ENCODE measurements at places on chromosomes 7 and 10. TPM values are rescaled to one million over a fixed set of nuclear protein-coding genes. Genes with fewer than 3 reads are reported as not detected.

Gene CPN1
- not detected for total RNA-seq

Gene FAM237B
- not detected for total RNA-seq

Gene RGS10
- total RNA-seq, result 12.4 TPM

Gene WASHC2C
- 40.1 TPM for total RNA-seq

Gene MMD2
- not detected for total RNA-seq

Gene C10orf53
- total RNA-seq, result not detected

Gene ZCCHC24
- 6.6 TPM for total RNA-seq

Gene OR2A1
- not detected for total RNA-seq

Gene CFAP58
- 0.76 TPM for total RNA-seq

Gene RARRES2
- not detected for total RNA-seq

Gene KCNH2
- total RNA-seq, result under 0.01 TPM

Gene TMEM236
- 0.10 TPM for total RNA-seq

Gene CHRM2
- total RNA-seq, result not detected

Gene POMZP3
- 11.8 TPM for total RNA-seq

Gene EPDR1
- 1.3 TPM for total RNA-seq

Gene MXI1
- 5.0 TPM for total RNA-seq

Gene STEAP4
- not detected for total RNA-seq

Gene GIMAP7
- total RNA-seq, result 31.6 TPM

Gene ETV1
- total RNA-seq, result 15.1 TPM

Gene ARMH3
- total RNA-seq, result 7.3 TPM

Gene GOLGA7B
- not detected for total RNA-seq

Gene SLC29A4
- 2.1 TPM for total RNA-seq

Gene ITPRID1
- total RNA-seq, result not detected

Gene CACNA2D1
- 31.0 TPM for total RNA-seq

Gene CHST3
- 12.7 TPM for total RNA-seq

Gene ZP3
- total RNA-seq, result 4.2 TPM

Gene GDF10
- not detected for total RNA-seq

Gene FAM180A
- not detected for total RNA-seq

Gene ADAM12
- 0.65 TPM for total RNA-seq

Gene HTRA1
- total RNA-seq, result 39.1 TPM

Gene ANKRD7
- total RNA-seq, result 0.33 TPM

Gene SLC18A3
- not detected for total RNA-seq

Gene TAS2R3
- total RNA-seq, result 0.98 TPM

Gene PPP1R9A
- 9.5 TPM for total RNA-seq

Gene FBH1
- 106 TPM for total RNA-seq

Gene CNNM2
- 2.6 TPM for total RNA-seq

Gene OR2A12
- total RNA-seq, result not detected

Gene SPDYE2B
- not detected for total RNA-seq

Gene HTR5A
- total RNA-seq, result not detected

Gene SYNPO2L
- total RNA-seq, result not detected

Gene GJD4
- not detected for total RNA-seq

Gene ASZ1
- total RNA-seq, result not detected

Gene TRIM4
- 22.2 TPM for total RNA-seq

Gene GSTO2
- total RNA-seq, result 0.57 TPM

Gene ADARB2
- not detected for total RNA-seq

Gene NXPH1
- total RNA-seq, result not detected

All from vein endothelial cell (primary cell).